ENCODE measurements at places on chromosomes 5 and 9.

DNA sequence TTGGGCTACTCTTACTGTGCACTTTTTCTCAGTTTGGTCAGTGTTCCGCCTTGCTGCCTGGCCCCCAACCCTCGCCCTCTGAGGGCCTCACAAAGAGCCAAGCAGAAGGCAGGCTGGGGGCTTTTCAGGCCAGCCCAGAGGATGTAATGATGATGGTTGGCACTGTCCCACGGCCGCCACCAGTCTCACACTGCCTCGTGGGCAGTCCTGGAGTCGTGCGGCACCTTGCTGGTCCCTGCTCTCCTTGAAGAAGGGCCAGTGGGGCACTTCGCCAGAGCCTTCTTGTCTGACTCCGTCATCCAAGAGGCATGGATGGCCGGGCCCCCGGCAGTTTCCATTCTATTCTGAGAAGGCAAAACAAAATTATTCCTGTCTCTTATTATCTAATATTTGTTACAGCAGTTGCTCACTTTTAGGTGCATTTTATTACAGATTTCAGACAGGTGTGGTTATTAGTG lies 21.0 kb downstream of the TENT4A start:
- DNase-seq: no peak

DNA sequence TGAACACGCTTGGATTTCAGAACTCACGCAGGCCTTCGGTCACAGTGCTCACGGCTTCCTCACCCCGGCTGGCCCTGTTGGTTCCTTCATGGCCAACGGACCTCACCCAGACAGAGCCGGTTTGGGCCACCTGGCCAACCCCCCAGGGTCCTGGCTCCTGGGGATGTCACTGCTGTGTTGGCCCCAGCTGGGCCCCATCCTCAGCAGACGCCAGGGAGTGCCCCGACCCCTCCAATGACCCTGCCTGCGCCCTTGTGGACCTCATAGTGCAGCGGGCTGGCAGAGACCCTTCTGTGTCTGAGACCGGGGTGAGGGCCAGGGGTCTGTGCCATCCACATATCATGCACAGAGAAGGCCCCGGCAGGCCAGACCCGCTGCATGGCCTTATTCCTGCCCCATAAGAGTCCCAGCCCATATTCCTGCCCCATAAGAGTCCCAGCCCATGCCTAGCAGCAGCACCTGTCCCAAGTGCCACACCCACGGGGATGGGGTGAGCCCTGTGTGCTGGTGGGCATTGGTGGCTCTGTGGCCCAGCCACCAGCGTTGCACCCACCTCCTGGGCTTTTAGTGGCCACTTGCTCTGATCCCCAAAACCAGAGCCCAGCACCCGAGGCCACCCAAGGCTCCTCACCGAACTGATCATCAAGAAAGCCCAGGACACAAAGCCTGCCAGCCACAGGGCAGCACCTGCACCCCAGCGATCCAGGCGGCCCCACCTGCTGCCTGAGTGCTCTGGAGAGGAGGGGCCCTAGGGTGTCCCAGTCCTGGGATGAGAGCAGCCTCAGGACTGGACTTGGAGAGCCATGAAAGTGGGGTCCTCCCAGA lies 1.3 kb upstream of the LPCAT1 start:
- DNase-seq: no peak

- DNase-seq: no peak
Observed at GRCh38 chr5:148569948-148570347, 84.4 kb downstream of the HTR4 start.

DNA sequence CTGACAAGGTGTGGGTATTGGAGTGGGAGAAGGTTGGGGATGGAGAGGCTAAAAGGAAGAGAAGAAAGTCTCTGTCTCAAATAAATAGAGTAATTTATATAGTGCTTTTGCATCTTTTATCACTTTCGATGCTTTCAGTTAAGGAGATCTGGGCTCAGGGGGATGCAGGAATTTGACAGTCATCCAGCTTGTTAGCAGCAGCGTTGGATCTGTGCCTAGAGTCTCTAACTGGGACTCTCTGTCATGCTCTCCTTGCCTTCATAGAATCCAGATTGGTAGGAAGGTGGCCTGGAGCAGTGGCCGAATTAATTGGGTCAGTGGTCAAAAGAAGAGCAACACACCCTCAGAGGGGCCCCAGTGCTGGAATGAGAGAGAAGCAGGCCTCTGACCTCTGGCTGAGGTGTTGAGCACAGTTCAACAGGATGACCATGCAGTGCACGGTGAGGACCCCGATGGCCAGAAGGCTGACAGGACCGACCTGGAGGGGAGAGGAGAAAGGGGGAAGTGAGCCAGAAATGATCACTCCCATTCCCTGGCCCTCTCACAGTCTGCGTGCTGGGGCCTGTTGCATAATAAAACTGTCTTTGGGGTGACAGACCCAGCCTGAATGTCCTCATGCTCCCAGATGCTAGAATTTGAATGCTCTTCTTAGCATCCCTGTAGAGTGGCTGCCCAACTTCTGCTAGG lies 7.6 kb downstream of the SLC36A3 start:
- DNase-seq: no peak

DNA sequence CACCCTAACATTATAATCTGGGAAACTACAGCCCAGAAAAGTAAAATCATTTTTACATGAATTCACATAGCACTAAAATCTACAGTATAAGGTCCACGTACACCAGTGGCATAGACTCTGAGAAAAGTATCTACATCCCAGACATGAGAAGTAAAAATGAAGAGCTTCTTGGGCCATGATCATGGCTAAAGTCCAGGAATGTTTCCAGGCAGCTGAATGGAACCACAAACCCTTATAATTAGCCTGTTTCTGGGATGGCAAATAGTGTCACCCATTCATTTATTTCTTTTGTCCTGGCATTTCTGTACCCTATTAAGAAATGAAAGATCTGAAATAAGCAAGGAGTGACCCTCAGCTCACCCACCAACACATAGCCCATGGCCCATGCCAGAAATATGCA lies 217.9 kb downstream of the SPOCK1 start:
- no peak for DNase-seq

GRCh38 chr9:120783602-120784047 lies 9.6 kb downstream of the FBXW2 start:
- no peak for DNase-seq

DNA sequence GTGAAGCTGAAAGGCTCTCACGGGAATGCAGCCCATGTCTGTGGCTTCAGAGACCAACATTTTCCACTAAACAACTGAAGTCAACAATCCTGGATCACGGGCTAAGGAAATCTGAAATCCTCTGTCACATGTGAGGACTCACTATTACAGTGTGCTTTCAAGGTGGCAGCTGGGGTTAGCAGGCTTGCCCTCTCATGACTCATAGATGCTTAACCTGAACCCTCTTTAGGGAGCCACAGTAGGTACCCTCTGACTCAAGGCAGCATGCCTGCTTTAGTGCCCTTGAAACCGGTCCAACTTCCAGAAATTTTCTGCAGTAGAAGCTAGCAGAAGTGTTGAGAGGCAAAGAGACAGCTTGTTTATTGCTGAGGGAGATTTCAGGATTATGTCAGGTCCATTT lies 232.5 kb downstream of the GABRB2 start:
- no peak for DNase-seq

GRCh38 chr5:88144219-88145001 lies 124.2 kb downstream of the TMEM161B start:
- no peak for DNase-seq

DNA sequence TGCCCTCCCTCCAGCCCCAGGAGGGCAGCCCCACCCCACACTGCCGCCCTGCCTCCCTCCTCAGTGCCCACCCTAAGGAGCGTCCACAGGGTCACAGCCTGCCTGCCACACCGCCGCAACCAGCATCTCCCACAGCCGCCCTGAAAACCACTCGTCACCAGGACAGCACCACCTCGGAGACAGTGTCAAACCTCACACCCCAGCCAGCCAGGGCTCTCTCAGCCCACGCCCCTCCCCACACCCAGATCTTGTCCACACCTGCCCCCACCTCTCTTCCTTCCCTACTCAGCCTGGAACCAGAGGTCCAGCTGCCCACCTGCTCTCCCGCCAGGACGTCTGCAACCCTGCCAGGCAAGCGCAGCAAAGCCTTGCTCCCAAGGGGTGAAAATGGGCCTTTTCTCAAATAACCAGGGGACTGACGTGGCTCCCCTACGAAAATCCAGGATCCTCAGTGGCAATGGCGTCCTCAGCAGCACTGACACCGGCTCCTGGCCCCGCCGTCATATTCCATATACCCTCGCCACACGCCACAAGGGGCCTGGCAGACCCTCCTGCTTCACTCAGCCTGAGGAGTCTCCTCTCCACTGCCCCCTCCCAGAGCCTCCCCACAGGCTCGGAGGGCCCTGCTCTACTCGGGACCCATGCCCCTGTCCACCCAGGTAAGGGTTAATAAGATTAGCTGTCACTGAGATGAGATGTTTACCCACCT lies 71.0 kb upstream of the ADAMTS2 start:
- no peak for DNase-seq

DNA sequence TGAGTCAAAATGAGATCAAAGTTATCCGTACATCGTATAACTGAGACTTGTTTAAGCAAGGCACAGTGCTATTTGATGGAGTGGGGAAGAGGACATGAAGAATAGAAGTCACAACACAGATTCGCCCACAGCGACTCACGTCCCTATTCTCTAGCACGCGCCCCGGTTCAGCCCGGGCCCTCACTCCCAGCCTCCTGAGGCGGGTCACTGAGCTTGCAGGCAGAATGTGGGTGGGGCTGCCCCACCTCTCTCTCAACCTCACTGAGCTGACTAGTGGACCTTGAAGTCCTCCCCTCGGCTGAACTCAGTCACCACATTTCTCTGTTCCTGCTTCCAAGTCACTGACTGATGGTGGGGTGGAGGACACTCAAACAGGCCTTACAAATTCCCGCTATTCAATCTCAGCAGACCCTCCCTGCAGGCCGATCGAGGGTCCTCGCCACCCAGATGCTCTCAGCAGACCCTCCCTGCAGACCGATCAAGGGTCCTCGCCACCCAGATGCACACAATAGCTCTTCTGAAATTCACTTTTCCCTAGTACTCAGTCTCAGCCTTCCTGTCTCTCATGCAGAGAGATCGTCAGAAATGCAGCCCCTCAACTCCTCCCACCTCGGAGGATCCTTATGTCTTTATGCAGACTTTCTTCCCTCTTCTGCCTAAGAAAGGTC lies 12.9 kb downstream of the GLDC start:
- no peak for DNase-seq

- peak; percentile 92 for DNase-seq
Observed at GRCh38 chr5:177455036-177455660, 8.5 kb downstream of the PRR7 start.

- no peak for DNase-seq
Observed at GRCh38 chr9:83362341-83362995, 175.7 kb downstream of the FRMD3 start.

GRCh38 chr5:126808521-126808988 lies 31.6 kb downstream of the LMNB1 start:
- no peak for DNase-seq

GRCh38 chr9:13278023-13278367 lies 1.5 kb downstream of the MPDZ start:
- no peak for DNase-seq

- DNase-seq: peak; percentile 52
Observed at GRCh38 chr9:136538599-136539426, 7.0 kb downstream of the NOTCH1 start.

DNA sequence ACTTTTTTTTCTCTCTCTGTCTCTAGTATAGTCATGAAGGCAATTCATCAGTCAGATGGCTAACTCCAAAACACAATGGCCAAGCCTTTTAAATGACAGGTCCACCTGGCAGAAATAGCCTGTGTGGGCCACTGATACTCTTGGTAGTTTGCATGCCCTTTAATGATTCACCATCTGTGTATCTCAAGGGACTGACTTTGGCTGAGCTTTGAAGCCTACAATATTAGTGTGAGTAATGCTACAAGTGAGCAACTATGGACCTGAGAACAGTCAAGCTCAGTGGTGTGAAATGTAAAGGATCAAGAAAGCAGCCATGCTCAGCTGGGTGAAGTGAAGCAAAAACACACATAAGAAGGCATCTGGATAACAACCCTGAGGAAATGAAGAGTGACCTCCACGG lies 506.9 kb downstream of the TLE1 start:
- DNase-seq: no peak

DNA sequence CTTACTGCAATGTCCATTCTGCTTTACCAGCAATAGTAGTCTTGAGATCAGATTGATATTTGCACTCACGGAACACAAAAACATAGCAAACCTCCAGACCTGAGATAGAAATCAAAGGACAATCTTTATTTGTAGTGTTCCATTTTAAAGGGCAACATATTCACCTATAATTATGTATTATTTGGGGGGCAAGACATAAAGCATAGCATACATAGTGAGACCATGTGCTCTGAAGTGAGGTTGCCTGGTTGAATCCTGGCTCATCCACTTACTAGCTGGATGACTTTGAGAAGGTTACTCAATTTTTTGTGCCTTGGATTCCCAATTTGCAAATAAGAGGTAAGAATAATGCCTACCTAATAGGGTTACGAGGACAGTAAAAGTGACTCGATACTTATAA lies at the start of gene OR1B1:
Gene OR1B1, minus strand, starts transcription at position 101 of the 400 bp plus-strand sequence.
- no peak for DNase-seq

DNA sequence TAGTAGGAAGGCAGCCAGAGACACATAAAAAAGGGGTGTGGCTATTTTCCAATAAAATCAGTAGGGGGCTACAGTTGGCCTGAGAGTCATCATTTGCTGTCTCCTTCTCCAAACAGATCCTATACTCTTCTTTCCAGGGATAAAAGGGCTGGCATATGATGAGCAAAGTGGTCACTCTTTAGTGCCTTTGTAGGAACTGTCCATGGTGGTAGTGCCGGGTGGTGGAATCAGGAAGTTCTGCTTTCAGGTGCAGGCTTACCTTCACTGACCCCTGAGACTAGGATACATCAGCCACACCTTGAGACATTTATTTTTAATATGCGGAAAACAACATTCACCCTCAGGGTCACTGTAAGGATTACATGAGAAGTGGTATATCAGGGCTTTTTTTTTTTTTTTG lies 80.8 kb downstream of the ASTN2 start:
- no peak for DNase-seq

GRCh38 chr5:144206141-144206540 lies 35.5 kb downstream of the KCTD16 start:
- no peak for DNase-seq

GRCh38 chr9:70054521-70054920 lies 10.9 kb downstream of the MAMDC2 start:
- DNase-seq: no peak

DNA sequence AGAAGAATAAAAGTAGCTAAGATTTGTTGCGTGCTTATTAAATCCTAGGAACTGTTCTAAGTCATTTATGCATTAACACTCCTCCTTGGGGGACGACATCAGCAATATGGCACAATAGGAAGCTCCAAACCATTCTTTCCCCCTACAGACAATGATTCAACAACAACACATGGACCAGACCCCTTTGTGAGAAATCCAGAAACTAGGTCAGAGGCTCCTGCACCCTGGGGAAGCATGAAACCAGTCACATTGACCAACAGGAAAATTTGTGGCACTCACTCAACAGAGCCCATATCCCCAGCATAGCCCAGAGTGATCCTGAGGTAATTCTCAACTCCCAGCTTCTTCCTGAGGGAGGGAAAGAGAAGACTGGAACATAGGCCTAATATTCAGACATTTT lies 294.4 kb downstream of the HINT1 start:
- DNase-seq: no peak

GRCh38 chr9:100595391-100596199 lies 17.7 kb downstream of the CAVIN4 start:
- DNase-seq: no peak

Data from T-helper 9 cell (primary cell).